ENCODE measurements at places on chromosomes 7 and 10. TPM values are rescaled to one million over a fixed set of nuclear protein-coding genes. Genes with fewer than 3 reads are reported as not detected.
A peak's percentile ranks its signal among the peaks of the same experiment; 100 is the strongest.

SFRP5 gene
- not detected for total RNA-seq

DNA sequence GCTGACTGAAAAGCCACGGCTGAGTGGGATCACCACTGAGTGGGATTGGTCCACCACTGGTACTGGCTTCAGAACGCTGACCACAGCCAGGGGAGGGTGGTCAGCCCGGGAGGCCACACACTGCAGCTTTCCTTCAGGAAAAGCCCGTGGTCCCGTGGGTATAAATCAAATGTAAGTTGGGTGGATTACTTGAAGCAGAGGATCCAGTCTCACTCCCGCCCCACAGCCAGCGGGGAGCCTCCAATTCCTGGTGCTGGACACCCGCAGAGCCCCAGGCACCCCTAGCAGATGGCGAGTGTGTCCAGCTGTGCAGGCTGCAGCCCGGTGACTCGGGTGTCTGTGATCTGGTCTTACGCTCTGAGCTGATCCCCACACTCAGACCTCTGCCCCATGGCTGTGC is 231.1 kb upstream of the ZNF32 start:
- peaks cover 6% of the 10 kb centered on the region for H3K36me3 ChIP-seq
- no peak overlapping the region for H3K27ac ChIP-seq
- no peaks in the 10 kb centered on the region for H3K27me3 ChIP-seq
- H3K4me3 ChIP-seq = no peak overlapping the region
- DNase-seq = no peak
- H3K4me1 ChIP-seq = peaks cover 16% of the 10 kb centered on the region

DNA sequence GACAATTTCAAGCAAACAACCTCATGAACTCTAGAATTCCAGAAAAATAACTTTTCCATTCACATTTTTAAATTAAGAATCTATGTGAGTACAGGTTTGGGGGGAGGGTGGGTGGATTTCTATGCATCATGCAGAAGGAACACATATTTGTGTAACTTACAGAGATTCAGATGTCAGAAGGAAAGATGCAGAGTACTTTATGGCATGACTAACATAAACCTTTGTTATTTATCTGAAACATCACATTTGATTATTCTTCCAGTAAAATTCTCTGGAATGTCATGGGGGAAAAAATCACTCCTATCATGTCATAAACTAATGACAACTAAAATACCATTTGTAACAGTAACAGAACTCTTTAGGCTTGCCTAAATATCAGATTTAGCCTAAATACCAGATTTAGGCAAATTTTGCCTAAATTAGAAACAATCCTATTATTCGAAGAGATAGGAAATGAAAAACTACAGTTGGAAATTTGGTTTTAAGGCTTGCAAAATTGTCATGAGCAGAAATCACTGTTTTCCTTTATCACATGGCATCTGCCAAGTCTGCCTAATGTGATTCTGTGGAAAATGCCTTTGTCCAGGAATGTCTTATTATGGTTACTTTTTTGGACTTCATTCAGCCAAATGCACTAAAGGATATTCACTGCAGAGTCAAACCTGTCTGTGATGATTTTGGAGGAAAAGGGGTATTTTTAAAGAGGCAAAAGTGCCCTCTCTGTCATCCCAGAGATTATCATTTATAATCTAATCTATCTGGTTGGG is 527.7 kb upstream of the CELF2 start:
- peaks cover 5% of the 10 kb centered on the region for H3K4me1 ChIP-seq
- no peak overlapping the region for H3K27ac ChIP-seq
- DNase-seq = no peak
- H3K27me3 ChIP-seq = no peaks in the 10 kb centered on the region

DKK1 gene
- 3.1 TPM for total RNA-seq

DNA sequence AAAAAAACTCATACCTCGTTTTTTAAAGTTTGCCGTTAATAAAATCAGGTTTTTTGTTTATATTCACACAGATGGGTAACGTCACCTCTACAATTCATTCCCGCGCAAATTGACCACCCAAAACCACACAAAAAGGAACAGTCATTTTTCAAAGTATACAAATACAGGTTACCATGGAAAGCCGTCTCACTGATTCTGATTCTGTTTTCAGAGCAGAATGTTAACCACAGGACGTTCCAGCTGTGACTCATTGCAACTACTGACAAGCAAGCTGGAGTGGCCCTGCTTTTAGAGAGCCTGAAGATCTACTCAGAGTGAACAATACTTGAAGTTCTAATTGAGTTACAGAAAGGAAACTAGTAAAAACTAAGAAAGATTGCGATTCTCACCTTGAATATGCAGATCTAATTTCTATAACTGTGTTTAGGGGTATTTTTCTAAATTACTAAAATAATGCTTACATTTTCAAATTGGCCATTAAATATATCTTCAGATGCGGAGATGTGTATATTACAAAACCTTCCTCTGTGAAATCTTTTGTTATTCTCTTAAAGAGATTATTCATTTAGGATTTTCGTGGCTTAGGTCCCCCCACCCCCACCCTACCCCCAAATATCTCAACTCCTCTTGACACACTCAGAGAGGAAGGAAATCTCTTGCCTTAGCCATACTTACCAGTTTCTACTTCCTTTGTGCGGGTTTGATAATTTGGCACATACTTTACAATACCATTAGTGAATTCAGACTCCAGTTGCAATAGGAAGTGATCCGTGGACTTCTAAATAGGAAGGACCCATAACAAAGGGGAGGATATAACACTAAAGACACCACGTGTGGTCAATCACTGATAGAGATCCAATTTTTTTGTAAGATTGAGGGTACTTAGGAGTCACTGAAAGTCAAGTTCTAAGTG is 106.0 kb downstream of the CUBN start:
- no peak overlapping the region for H3K4me3 ChIP-seq
- DNase-seq = no peak
- H3K27me3 ChIP-seq = no peaks in the 10 kb centered on the region
- H3K27ac ChIP-seq = peak overlapping the region; percentile 49

GRCh38 chr10:46069771-46070463 is 23.8 kb upstream of the MSMB start:
- H3K4me1 ChIP-seq = no peaks in the 10 kb centered on the region
- H3K27ac ChIP-seq = no peak overlapping the region
- DNase-seq = no peak
- H3K4me3 ChIP-seq = no peak overlapping the region
- H3K27me3 ChIP-seq = no peaks in the 10 kb centered on the region

DNA sequence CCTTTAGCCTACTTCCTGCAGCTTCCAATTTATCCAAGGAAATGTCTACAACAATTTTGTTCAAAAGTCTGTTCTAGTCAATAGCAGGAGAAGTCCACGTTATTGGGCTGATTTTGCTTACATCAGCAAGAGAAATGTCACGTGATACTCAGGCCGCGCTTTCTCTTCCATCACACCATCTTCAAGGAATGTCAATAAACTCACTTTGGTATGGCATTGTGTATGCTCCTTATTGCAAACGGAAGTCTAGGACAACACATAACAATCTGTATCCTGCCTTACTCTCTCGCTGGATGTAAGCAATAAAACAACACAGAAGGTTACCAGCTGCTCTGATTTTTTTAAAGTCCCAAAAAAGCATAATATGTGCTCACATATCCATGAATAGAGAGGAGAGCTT is 17.1 kb upstream of the STK17A start:
- H3K36me3 ChIP-seq = peaks cover 4% of the 10 kb centered on the region
- H3K4me1 ChIP-seq = no peaks in the 10 kb centered on the region
- no peak for DNase-seq
- no peak overlapping the region for H3K27ac ChIP-seq

DNA sequence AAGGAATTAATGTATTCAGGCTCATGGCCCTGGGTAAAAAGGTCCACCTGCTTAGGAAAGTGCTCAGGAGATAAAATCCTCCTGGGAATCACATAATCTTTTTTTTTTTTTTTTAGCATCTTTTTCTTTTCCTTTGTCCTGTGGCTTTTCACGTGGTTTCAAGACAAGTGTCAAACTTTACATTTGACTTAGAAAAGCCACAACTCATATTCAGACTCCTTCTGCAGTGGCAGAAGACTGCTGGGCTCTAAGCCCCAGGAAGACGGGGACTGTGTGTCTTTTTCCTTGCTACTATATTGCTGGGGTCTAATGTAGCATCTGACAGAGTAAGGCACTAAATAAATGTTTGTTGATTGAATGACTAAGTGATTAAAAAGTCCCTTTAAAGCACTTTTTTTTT is 127.5 kb upstream of the ANKRD1 start:
- H3K27me3 ChIP-seq = peaks cover 3% of the 10 kb centered on the region
- no peak overlapping the region for H3K4me3 ChIP-seq
- DNase-seq = no peak
- peaks cover 29% of the 10 kb centered on the region for H3K4me1 ChIP-seq
- no peak overlapping the region for H3K27ac ChIP-seq

- peaks cover 2% of the 10 kb centered on the region for H3K4me1 ChIP-seq
- H3K27me3 ChIP-seq = no peaks in the 10 kb centered on the region
- peaks cover 8% of the 10 kb centered on the region for H3K36me3 ChIP-seq
- peak within 1 kb of the TSS; percentile 67 for H3K4me3 ChIP-seq
These were observed at the start of gene CRYGN for GRCh38 chr7:151439855-151440798. TSS of gene CRYGN (minus strand) at chr7:151440141. CDS start at chr7:151439917, 224 bp downstream.
